Right kidney (tissue), 9 donors: ENCODE measurements at places on chromosomes 4 and X.
A peak's percentile ranks its signal among the peaks of the same experiment; 100 is the strongest.

GRCh38 chr4:139581096-139581495 is 25.1 kb upstream of the SETD7 start:
- DNase-seq = no peak

DNA sequence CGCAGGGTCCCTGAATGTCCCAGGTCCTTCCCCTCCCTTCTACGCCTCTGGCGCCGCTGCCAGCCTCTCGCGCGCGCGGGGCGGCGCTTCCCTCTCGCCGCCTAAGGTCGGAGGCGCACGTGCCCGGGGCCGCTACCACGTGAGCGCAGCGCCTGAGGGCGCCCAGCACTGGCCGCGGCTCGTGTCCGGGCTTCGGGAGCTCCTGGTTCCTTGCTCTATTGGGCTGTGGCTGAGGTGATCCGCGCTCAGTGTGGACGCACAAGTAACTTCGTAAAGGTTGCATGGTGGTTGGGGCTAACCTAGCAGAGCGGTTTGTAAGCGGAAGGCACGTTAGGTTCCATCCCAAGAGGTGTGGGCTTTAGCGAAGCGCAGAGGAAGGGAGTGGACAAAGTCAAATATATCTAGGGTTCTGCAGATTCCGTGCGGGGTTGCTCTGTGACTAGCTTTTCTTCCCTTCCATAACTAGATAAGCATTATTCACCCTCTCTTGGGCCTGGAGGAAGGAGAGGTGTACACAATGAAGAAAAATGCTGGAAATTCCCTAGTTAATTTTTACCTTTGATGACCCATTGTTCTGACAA is 1.8 kb downstream of the TLL1 start:
- peak; percentile 71 for DNase-seq

GRCh38 chrX:115134382-115134781 is 54.8 kb upstream of the RBMXL3 start:
- DNase-seq = no peak

GRCh38 chr4:14465507-14465906 is 536.8 kb upstream of the CPEB2 start:
- DNase-seq = no peak

DNA sequence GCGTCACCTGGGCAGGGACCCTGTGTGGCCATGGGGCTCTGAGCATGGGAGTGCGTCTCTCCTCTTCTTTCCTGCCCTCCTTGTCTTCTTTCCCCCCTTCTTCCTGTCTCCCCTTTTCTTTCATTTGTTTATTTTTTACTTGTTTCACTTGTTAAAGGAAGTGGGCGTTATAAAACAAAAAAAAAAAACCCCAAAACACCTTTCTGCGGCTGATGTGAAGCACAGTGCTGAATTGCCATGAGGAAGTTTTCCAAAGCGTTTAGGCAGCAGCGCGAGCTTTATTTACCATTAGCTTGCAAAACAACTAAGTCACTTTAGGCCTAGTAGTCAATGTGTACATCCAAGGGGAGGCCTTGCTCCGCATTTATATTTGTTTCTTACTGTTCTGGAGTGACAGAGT is 57.0 kb downstream of the NOP14 start:
- no peak for DNase-seq

DNA sequence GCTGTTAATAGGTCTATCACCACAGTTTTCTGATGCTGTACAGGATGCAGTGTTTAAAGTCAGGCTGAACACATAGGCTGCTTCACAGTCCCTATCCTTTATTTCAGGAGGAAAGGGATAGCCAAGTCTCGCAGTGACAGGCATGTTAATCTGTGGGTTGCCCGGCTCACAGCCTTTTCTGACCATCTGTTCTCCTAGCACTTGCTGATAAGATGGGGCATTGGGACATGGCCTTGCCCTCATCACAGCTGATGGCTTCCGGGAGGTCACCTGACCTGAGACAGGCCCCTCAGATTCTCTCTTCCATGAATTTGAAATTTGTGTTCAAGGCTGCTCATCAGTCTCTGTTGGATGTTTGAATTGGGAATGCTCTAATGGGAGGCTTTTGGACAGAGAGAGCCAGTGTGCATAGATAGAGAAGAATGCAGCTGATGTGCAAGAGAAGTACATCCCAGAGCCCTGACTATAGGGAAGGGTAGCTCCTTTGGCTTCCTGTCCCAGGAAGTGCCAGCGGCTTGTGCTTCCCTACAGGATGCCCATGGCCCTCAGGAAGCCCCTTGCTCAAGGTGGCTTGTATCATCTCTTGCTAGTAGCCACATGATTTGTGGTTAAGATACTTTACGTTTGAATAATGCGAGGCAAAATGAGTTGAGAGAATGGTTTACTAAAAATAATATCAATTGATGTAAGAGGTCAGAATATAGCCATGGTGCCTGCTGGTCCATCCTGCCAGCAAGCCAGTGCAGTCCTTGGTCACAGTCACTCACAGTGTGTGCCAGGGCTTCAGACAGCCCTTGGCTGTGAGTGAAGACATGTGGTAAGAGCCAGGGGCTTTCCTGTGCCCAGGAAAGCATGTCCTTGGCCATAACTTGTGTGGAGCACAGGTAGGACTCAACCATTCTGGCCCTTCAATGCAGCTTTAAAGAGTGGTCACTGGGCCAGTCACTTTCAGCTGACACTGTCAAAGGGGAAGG is 88.6 kb downstream of the TSPAN7 start:
- DNase-seq = no peak

GRCh38 chr4:124343661-124344171 is 368.8 kb downstream of the ANKRD50 start:
- no peak for DNase-seq

DNA sequence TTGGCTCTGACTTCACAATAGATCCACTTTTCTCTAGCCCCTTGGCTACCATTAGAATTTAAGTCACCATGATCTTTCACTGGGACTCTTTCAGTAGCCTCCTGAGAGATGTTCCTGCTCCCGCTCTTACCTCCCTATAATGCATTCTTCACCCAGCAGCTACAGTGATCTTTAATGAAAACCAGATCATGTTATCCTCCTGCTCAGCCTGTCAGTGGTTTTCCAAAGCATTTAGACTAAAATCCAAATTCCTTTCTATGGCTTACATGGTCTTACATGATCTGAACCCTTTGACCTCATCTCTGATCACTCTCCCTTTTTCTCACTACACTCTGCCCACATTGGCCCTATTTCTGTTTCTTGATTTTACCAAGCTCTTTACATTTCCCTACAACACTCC is 18.3 kb upstream of the RPS6KA3 start:
- DNase-seq = no peak

DNA sequence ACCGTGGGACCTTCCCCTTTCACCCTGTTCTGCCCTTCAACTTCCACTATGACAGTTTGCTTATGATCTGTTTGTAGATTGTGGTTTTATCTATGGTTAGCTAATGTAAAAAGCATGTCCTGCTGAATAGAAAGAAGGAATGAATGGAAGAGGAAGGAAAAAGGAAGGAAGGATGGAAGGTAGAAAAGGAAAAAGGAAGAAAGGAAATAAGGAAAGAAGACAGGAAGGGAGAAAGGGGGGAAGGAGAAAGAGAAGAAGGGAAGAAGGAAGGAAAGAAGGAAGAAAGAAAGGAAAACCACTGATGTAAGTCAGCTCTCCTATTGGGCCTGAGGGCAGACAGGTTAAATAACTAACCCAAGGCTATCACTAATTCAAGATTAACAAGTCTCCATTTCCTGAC is 319.1 kb upstream of the KLF3 start:
- DNase-seq = no peak

GRCh38 chr4:28842271-28842670 is 1877.9 kb upstream of the PCDH7 start:
- DNase-seq = no peak

GRCh38 chr4:104743215-104743653 is 248.5 kb upstream of the CXXC4 start:
- no peak for DNase-seq

DNA sequence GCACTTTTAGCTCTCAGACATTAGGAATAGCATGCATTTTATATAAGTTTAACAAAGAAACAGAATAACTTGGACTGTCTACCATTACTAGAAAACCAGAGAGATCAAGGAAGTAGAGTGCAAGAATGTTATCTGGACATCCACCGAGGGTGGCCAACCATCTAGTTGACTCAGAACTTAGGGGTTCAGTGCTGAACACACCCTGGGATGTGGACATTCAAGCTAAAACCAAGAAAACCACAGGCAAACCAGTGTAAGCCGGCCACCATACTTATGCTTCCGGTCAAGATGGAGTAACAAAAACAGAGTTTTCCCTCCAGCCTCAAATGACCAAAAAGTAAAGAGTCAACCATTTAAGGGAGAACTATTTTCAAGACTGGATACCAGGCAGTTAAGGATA is 181.4 kb upstream of the MXRA5 start:
- no peak for DNase-seq

DNA sequence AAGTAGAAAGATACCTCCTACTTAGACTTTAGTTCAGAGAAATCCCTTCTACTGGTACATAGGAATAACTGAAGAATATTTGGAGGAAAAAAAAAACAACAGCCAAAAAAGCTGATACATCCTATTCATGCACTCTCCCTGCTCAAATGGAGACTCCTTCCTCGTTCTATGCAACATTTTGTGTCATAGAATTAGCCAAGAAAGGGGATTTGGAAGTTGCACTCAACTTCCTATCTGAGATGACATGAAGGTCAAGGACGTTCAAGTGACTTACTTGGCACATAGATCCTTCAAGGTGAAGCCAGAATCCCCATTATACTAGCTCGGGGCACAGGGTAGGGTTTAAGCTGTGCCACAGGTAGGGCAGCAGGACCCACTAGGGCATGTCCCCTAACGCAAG is 56.2 kb upstream of the S100G start:
- DNase-seq = no peak

- DNase-seq = no peak
These were observed 144.8 kb downstream of the ARAP2 start for GRCh38 chr4:36099509-36099908.

GRCh38 chr4:13920111-13920875 is 292.8 kb upstream of the BOD1L1 start:
- no peak for DNase-seq

- no peak for DNase-seq
These were observed 12.4 kb downstream of the CASP6 start for GRCh38 chr4:109690690-109691410.

DNA sequence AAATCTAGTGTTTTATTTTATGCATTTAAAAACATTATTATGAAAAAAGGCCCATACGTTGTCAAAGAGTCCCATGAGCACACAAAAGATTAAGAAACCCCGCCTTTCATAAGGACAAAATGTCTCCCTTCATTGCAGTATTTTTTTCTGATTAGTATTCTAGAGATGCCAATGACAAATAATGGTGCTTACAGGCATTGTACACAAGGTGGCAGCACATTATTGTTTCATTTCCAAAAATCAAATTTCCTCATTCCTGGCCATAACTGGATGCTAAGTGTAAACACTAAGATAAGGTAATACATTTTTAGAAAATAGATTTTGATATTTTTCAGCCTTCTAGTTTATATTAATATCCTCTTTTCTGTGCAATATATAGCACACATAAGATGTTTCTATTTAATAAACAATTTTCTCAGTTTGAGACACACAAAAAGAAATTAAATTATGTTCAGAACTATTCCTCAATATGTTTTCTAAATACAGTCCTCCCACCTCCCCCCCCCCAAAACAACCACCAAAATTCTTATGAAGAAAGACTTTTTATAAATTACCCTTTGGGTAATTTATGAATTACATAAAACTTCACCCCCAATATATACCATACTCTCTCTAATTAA is 47.7 kb downstream of the TIGD2 start:
- DNase-seq = no peak

GRCh38 chr4:82809619-82810018 is 11.0 kb upstream of the SCD5 start:
- DNase-seq = no peak

GRCh38 chr4:168188754-168189153 is 96.4 kb downstream of the ANXA10 start:
- no peak for DNase-seq

DNA sequence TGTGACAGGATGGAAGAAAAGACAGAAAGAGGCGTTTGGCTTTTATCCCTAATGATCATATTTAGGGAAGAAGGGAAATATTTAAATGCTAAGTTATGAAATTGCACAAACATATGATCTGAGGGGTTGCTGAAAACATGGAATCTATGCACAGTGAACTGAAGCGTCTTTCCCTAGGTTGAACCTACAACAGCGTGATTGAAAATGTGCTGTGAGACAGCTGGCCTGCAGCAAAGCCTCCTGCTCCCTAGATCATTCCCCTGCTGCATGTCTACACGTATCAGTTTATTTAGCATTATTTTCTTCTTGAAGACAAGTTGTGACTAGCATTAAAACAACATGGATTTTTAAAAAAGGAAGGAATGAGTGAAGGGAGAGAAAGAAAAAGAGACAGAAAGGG is 272.5 kb upstream of the TRAM1L1 start:
- no peak for DNase-seq

DNA sequence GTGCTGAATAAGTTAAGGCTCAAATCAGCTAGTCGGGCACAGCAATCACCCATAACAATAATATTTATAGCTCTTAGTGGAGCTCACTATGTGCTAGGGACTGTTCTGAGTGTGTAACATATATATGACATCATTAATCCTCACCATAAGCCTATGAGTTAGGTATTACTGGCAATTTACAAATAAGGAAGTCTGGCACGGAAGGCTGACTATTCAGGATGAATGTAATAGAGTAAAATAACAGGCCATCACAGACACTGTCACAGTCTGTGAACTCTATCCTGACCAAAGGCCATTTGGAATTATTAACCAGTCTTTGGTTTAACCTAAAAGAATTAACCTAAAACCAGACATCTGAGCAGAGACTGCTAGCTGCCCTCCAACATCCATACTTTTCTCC is 119.3 kb downstream of the C4orf51 start:
- no peak for DNase-seq

- DNase-seq = no peak
These were observed 211.0 kb upstream of the EMCN start for GRCh38 chr4:100728861-100729260.

DNA sequence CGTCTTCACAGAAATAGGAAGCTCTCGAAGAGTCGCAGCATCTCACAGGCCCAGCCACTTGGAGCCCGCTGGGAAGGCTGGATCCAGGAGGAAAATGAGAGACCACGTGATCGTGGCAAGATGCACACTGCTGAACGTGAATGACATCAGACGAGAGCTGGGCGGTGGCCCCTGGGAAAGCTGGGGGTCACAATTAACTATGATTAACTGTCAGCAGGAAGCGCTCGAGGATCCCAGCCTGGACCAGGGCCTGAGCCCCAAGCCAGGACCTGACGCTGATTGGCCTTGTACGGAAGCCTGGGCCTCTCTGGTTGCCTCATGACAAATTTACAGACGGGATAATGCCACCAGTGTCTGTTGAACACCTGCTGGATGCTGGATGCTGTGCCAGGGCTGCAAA is 321.4 kb downstream of the EVC2 start:
- no peak for DNase-seq

GRCh38 chr4:143188136-143189088 is 3.7 kb downstream of the USP38 start:
- DNase-seq = no peak

GRCh38 chr4:4247696-4248028 is 361 bp downstream of the TMEM128 start:
- DNase-seq = no peak

- no peak for DNase-seq
These were observed 335.5 kb downstream of the ARHGAP10 start for GRCh38 chr4:148067301-148067916.

GRCh38 chrX:11754958-11755645 is 2.9 kb upstream of the MSL3 start:
- DNase-seq = no peak

- DNase-seq = no peak
These were observed 1.2 kb upstream of the PDZD4 start for GRCh38 chrX:153831429-153832150.
